Activated T-cell treated with anti-CD3 and anti-CD28 coated beads, Interleukin-2, amount 50 U/mL, for 24 hours (primary cell): ENCODE measurements at places on chromosomes 16 and 17.

DNA sequence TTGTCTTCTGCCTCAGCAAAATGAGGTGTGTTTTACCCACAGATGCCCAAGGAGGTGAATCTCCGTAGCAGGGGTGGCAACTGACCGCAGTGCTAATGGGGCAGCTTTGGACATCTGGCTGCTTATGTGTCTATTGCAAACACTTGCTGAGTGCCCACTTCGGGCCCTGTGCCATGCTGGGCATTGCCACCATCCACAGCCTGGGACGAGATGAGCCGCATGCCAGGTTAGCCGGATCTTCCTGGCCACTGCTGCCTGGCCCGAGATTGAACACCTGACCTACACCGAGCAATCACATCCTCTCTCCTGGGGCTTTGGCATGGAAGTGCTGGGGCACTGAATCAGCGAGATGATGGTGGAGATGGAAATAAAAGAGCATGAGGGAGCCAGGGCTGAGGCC, 238.7 kb downstream of the GSG1L start:
- DNase-seq: no peak

DNA sequence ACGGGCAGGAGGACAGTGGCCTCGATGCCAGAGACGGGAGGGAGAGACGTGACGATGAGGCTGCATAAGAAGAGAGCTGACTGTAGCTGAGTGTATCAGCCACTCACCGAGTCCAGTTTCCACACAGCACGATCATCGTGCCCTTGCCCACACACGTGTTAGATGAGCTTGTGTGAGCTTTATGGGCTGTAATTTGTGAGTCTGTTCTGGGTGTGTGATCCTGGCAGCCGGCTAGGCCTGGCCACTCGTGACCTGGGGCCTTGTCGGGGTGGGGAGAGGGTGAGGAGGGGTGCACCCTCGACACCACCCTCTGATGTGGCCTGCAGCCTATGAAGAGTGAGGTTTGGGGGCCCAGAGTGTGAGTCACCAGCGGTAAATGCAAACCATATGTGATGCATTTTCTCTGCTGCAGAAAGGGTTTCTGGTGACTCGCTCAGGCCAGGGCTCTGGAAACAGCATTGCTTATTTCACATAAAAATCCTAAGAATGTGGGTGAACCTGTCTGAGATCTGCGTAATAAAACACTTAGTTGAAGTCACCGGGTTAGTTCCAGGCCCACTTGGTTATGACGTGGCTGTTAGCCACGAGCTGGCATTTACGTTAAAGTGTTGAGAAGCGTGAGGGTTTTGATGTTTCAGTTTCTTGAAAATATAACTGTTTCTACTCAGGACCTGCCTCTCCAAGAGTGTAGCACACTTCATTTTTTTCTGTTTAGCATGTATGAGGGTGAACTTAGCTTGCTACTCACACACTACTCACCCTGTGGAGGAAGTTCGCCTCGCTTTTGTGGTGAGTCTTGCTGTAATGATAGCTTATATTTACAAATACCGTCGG, 4.2 kb downstream of the METRNL start:
- DNase-seq: peak; percentile 70

DNA sequence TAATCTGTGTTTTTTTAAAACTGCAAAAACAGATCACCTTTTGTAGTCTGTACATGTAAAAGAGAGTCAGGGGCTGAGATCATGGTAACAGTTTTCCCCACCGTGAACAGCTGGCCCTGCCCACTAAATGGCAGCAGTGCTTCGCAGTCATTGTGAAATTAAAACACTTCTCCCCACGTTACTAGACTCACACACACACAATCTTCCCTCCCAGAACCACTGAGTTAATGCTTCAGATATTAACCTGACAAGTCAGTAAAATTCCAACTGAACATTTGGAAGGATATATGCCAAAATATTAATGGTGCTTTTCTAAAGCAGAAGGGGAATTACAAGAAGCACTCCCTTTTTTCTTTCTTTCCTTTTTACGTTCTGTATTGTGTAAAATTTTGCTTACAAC, 1.2 kb upstream of the CD300LG start:
- no peak for DNase-seq

- no peak for DNase-seq
Observed at GRCh38 chr16:67538666-67539101, 10.1 kb downstream of the RIPOR1 start.

GRCh38 chr16:53506254-53506653, 3.2 kb upstream of the AKTIP start:
- no peak for DNase-seq
